ENCODE measurements at places on chromosomes 4 and X.

GRCh38 chr4:55186123-55186522, 60.7 kb upstream of the KDR start:
- DNase-seq: no peak

DNA sequence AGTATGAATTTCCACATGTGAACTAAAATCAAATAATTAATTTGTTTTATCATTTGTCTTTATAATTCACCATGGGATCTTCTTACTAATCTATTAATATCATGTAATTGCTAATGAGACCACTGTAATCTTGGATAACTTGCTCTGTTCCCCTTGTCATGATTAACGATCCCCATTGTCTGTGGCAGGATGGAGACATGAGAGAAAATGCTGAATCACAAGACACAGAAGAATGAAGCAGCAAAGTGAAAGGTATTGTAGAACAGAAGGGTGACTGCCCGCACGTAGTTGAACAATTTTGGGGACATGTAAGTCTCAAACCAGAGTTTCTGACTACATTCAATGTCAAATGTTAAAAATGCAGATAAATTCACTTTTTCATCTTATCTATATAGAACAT, 135.2 kb downstream of the EPHA5 start:
- DNase-seq: no peak

- DNase-seq: no peak
Measured at GRCh38 chrX:153491351-153491914, 3.3 kb upstream of the BGN start.

- no peak for DNase-seq
Measured at GRCh38 chr4:146367347-146367746, 153.0 kb downstream of the REELD1 start.

DNA sequence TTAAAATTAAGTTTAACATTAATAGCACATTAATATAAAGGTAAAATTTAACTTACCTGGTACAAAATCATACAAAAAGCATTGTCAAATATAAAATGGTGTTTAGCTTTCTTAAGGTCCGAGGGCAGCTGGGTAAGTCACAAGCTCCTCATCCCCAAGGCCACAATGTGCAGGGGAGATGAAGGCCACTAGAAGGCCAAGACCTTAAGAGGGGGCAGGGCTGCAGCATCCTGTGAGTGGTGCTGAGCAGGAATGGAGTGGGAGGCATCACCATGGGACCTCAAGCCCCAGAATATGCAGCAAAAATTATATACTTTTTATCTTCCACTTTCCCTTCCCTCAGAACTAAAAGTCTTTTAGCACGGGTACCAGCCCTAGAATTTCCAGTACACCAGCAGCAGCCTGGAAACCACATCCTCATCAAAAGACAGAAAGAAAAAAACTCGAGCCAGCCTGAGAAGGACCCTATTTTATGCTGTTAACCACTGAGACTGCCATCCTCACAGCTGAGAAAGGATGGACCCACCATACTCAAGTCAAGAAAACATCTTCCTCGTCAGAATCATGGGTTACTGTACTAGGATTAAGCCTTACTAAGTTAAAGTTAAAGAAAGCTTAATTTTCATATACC, 13.0 kb upstream of the RHOXF2 start:
- DNase-seq: no peak

GRCh38 chrX:25144043-25144940, 128.5 kb upstream of the ARX start:
- no peak for DNase-seq

DNA sequence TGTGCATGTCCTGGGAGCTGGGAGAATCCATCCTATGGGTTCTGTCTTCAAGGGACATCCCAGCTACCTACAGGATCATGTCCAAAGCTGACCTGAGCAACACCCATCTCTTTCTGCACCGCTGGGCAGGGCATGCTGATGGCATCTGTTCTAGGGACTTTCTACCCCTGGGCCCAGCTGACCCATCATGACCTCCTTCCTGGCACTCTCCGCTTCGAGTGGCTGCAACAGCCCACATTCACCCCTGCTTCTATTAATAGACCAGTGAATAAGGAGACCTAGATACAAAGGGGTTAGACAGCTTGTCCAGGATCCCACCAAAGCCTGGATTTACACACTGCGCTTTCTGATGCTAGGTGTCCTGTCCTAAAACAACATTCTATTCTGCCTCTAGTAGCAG, 44.6 kb upstream of the GPR173 start:
- no peak for DNase-seq

Data from cortex of kidney (tissue), 1 donor.